Smooth muscle cell of the brain vasculature (primary cell): ENCODE measurements at places on chromosomes 5 and 9.

DNA sequence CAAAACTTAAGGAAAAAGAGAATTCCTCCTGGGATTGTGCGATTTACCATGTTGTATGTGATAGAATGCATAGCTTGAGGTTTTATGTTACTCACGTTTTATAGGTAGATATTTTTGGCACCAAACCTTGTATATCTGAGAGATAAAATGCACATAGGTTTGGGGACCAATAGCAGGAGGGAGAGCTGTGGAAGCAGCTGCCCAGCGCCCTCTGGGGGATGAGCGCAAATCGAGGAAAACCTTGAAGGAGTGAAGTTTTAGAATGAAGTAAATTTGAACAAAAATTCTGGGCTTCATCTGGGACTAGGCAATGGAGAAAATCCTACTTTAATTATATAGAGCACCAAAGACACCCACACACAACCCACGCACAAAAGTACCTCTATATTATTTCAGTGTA, 197.0 kb downstream of the ADCY2 start:
- DNase-seq = no peak

DNA sequence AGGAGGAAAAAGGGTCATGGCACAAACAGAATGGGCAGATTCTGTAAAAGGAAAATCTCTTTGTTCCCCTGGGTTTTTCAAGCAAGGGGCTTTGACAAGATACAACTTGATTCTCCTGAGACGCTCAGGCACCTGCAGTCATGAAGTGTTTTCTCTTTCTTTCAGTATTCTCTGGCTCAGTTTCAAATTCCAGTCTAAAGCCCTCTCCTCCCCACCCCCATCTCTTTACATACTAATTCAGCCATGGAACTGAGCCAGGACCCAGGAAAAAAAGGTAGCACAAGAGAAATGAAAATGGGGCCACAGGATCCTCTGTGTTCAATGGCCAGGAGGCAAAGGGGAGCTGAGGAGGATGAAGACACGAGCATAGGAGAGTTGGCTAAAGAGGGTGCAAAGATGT, 408.4 kb downstream of the SPOCK1 start:
- no peak for DNase-seq

- DNase-seq = no peak
Observed at GRCh38 chr5:40654377-40654991, 25.2 kb upstream of the PTGER4 start.

- DNase-seq = no peak
Observed at GRCh38 chr5:32539981-32540845, 45.1 kb upstream of the SUB1 start.

- DNase-seq = peak; percentile 26
Observed at GRCh38 chr9:81787747-81788632, 98.6 kb upstream of the TLE1 start.

- DNase-seq = no peak
Observed at GRCh38 chr5:52892242-52892878, 96.8 kb upstream of the ITGA2 start.

- DNase-seq = no peak
Observed at GRCh38 chr5:131640043-131640856, 5.2 kb upstream of the RAPGEF6 start.

DNA sequence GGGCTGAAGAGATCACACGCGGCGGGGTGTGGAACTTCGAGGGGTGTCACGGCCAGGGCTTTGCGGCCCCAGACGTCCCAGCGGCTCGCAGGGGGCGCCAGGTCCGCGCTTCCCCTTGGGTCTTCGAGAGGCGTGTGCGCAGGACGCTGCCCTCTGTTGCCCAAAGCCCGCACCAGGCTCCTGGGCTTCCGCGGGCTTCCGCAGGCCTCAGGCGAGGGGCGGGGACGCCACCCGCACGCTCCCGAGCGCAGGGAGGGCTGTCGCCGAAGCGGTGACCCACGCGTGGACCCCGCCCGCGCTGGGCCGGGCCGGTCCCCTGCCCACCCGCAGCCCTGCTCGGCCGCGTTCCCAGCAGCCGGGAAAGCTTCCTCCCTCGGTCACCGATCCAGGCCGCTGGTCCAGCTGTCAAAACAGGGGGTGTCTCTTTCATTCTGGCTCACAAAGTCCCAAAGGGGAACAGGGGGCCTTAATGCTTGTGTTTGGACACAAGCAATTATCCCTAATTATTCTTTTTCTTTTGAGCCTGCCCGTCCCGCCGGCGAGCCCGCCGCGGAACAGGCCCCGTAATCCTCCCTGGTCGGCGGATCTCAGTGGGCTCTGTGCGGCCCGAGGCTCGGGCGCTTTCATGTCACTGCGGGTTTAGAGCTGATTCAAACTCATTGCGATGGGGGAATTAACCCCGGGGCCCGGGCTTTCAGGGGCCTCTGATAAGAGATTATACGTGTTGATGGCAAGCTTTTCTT, 60.6 kb downstream of the TMEM174 start:
- no peak for DNase-seq

DNA sequence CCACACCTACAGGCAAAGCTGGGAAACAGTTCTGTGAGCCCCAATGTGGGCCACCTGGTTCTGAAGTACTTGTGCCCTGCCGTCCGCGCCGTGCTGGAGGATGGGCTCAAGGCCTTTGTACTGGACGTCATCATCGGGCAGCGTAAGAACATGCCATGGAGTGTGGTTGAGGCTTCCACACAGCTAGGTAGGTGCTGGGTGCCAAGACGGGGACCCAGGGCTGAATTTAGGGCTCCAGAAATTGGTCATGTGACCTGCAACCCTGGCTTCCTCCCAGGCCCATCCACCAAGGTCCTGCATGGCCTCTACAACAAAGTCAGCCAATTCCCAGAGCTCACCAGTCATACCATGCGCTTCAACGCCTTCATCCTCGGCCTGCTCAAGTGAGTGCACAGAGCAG, 46.9 kb upstream of the TESK1 start:
- no peak for DNase-seq

DNA sequence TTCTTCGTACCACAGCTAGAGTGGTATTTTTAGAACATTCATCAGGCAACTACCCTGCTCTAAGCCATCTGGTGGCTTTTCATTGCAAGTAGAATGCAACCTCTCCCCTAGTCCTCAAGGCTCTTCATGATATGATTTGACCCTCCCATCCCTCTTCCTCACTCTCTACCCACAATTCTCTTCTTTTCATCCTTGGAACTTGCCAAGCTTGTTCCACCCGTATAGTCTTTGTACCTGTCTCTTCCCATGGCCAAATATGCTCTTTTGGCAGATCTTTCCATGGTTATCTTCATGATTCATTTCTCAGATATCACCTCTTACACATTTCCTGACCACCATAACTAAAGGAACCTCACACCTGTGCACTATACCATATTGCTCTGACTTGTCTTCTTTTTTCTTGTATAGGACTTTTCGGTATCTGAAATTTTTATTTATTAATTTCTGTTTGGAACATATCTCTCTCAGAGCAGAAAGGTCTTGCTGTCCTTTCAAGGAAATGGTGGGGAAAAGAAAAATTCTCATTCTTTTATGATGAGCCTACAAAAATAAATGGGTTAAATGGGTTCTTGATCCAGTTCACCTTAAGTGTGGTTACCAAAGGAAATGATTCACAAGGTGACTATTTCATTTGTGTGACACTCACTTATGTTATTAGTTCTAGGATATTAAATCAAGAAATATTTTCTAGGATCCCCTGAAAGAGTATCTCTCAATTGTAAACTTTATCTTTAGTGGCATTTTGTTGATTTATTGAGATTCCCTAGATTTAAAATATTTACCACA, 3.7 kb upstream of the CD274 start:
- no peak for DNase-seq

DNA sequence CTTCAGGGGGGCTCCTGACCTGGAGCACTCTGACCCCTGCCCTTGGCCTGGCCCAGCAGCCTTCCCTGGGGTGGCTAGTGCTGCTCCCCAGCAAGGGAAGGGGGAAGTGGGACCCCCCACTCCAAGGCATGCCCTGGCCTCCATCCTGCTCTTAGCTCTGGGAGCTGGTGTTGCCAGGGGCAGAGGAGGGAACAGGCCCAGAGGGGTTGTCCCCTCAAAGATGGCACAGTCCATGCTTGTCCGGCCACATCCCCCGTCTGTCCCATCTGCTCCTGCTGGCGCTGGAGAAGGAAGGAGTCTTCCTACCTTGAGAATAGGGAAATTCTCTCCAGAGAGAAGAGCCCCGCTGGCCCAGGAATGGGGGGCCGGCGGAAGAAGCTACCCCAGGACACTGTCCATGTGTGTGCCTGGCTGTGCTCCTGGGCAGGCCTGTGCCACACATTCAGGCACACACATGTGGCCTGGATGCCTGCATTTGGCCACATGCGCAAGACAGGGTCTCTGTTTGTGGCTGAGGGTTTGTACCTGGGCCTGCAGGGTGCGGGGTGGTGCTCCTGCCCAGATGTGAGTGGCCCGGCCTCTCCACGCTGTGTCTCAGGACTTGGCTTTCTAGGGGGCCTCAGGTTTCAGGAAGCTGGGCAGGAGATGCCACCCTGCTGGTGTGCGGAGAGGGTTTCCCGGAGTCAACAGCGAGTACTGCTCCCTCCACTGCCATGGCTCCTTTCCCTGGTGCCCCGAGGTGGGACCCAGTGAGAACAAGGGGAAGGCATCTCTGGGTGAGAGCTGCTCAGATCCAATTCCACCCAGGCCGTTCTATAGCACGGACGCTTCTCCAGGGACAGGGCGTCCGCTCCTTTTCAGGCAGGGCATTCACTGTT, 247.1 kb downstream of the PBX3 start:
- no peak for DNase-seq

DNA sequence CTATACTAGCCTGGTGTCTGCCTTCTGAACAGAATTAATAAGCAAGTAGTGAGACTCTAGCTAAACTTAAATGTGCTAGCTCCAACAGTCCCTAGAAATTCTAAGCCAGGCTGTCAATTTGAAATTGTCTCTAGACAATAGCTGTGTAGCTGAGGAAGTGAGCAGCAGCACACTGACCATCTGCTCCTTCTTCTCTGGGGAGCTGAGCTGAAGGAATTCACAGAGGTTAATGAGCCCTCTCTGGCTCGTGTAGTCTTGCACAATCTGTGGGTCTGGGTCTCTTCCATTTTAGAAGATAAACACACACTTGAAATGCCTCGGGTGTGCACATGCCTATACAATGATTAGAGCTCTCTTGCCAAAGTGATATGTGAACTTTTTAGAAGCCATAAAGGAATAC, 63.5 kb upstream of the BARX1 start:
- no peak for DNase-seq

GRCh38 chr5:57324181-57324580, 150.3 kb downstream of the GPBP1 start:
- DNase-seq = no peak

DNA sequence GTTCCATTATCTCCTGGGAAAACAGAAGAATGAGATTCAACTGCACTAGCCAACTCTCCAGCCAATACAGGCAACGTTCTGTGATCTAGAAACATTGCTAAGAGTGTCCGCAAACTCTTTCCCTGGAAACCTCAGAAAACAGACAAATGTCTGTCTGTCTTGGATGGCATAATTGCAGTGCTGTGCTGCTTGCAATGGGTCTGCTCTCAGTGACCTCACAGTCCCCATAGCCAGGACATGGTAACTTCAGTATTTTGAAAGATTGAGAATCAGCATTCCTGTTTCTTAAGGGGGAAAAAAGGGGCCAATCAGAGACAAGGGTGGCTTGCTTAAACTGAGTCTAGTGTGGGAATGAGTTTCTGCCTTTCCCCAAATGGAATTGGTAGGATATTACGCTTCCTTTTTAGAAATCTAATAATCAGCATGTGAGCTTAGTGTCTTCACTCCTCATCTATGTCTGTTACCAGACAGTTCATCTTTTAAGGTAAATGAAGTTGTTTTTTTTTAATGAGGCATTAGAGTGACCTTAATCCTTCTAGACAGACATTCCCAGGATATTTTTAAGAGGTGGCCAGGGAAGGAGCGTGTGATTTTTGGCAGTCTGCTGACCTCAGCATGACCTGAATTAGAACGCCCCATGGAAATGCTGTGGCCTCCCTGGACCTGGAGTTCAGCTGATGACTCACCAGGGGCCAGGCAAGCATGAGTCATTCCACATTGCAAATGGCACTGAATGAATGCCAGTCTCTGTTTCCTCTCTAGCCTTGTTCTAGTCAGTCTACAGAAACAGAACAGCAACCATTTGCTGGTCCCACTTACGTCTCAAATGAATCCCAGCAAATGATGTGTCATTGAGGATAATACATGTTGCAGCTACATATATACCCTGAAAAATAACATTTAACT, 210.2 kb upstream of the ACTBL2 start:
- peak; percentile 75 for DNase-seq

DNA sequence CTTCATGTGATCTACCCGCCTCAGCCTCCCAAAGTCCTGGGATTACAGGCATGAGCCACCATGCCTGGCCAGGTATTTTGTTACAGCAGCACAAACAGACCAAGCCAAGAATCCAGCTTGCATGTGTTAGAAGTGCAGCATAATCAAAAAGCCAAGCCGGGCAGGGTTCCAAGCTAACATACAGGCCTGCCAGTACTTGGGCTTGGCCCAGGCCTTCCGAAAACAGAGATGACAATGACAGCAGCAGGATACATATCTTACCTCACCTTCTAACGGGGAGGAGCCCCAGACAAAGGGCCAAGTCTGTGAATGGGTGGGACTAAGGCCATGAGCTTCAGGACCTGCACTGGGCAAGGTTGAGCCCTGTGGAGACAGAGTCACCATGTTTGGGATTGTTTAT, 91.4 kb upstream of the ZNF462 start:
- DNase-seq = no peak

- no peak for DNase-seq
Observed at GRCh38 chr5:10355071-10355889, 1.8 kb downstream of the MARCHF6 start.

GRCh38 chr5:30030101-30030500, 1163.4 kb upstream of the CDH6 start:
- no peak for DNase-seq

- DNase-seq = no peak
Observed at GRCh38 chr9:130215341-130216119, 43.3 kb downstream of the NCS1 start.

GRCh38 chr9:94568972-94569712, 14.3 kb downstream of the PCAT7 start:
- DNase-seq = no peak

DNA sequence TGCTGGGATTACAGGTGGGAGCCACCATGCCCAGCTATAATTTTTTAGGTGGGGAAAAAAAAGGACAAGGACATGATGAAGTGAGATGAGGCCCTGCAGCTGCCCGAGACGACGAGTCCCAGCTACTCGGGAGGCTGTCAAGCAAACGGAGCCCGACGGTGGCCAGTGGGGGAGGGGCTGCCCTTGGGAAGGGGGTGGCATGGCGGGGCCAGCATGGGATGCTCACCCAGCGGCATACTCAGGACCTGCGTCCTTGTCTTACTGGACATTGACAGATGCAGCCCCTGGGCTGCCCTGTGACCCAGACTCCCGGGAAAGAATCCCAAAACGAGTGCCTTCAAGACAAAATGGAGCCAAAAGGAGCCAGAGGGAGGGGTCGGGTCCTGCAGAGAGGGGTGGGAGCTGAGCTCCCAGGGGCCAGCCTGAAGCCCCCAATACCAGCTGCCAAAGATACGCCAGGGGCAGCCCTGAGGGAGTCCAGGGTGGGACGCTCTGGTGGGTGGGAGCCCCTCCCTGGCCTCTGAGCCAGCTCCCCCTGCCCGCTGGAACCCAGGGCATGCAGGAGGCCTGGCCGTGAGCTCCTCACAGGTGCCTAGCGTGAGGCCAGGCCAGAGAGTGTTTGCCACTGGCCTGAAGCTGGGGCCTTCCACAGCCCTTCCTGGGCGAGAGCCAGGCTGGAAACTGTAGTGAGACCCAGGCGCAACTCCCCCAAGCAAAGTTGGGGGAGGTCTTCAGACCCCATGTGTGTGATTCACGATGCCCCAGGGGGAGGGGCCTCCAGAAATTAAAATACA, 15.7 kb downstream of the CCDC187 start:
- no peak for DNase-seq

GRCh38 chr9:20623021-20623747, 885 bp upstream of the MLLT3 start:
- no peak for DNase-seq
